ENCODE measurements at places on chromosomes 16 and 17. TPM values are rescaled to one million over a fixed set of nuclear protein-coding genes. Genes with fewer than 3 reads are reported as not detected.

Gene CA7
- total RNA-seq: not detected

Gene EVPLL
- total RNA-seq: not detected

Gene DNAH9
- not detected for total RNA-seq

Gene TMEM88
- 0.36 TPM for total RNA-seq

DNA sequence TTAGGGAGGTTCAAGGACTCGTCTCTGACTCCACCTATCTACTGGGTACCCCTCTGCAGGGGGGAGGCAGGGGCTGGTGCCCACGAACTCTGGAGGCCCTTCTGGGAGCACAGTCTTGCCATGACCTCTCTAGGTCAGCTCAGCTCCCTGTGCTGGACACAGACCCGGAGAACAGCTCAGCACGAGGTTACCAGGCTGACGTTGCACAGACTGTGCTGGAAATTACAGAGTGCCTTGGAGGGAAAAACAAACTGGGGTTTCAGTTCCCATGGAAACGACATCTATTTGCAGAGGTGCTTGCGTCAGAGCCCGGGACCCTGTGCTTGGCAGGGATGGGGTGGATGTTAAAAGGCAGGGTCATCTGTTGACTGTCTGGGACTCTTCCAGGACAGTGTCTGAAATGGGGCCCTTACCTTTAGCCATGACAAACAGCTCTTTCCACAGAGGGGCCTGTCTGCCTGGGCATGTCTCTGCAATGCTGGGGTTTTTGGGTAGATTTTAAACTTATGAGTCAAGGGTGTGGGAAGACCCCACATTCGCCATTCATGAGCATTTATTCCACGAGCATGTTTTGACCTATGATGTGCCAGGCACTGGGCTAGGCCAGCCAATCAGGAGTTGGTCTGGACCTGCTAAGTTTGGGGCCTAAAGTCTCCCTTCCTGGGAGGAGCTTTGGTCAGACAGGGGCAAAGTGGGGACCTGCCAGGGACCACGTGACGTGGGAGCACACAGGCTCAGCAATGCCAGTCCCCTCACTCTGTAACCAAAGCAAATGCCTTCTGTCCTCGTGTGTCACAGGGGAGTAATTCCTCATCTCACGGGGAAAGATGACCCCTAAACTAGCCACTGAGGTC, 22.5 kb downstream of the CCR7 start:
- peak; percentile 95 for DNase-seq

- DNase-seq: peak; percentile 72
Measured at GRCh38 chr16:1784977-1785845, 2.5 kb downstream of the NUBP2 start.

DNA sequence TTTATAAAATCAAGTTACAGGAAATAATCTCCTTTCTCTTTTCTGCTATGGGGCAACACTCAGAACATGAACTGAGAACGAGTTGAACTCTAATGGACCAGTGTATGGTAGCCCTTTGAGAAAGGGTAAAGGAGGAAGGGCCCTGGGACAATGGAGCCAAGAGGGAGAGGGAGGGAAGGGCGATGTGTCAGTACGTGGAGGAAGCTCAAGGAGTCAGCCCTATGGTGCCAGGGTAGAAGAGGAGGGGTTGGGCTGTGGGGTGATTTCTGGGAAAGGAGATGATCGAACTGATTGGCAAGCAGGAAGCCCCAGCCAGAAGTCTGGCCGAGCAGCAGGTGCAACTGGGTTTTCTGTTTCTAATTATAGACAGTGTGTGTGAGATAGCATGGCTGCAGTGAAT, 4.3 kb upstream of the WIPI1 start:
- DNase-seq: no peak

DNA sequence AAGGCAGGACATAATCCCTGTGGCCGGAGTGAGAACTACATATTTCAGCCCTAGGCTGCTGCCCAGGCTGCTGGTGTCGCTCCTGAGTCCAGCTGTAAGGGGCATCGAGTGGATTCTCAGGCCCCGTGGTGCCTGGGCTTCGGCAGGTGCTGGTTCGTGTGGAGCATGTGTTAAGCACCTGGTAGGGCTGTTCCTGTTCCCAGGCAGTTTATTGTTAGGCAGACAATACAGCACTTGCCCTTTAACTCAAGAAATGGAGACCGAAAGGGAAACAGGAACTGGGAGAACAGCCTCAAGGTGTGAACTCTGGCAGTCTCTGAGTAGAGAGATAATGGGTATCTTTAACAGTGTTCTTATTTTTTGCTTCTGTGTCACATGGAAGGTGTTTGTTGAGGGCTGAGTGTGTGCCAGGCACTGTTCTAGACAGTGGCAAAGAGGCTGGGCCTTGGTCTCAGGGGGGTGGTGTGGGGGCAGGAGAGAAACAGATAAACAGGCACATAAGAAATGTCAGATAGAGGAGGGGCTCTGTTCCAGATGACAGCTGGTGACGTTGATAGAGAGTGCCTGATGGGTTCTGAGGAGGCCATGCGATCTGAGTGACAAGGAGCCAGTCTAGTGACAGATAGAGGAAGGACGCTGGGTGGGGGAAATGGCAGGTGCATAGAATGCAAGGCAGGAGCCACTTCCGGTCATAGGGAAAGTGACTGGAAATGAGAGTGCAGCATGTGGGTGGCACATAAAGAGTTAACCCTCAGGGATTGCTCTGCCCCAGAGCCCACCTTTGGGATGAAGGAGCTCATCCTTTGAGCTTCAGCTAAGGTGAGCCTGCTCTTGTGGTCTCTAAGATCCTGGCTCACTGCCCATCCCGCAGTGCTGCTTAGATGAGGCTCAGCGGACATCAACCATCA, 33.8 kb downstream of the EPN2 start:
- peak; percentile 15 for DNase-seq
